Hypothalamus (tissue), 51 donors: ENCODE measurements at places on chromosomes 3 and 15.

DNA sequence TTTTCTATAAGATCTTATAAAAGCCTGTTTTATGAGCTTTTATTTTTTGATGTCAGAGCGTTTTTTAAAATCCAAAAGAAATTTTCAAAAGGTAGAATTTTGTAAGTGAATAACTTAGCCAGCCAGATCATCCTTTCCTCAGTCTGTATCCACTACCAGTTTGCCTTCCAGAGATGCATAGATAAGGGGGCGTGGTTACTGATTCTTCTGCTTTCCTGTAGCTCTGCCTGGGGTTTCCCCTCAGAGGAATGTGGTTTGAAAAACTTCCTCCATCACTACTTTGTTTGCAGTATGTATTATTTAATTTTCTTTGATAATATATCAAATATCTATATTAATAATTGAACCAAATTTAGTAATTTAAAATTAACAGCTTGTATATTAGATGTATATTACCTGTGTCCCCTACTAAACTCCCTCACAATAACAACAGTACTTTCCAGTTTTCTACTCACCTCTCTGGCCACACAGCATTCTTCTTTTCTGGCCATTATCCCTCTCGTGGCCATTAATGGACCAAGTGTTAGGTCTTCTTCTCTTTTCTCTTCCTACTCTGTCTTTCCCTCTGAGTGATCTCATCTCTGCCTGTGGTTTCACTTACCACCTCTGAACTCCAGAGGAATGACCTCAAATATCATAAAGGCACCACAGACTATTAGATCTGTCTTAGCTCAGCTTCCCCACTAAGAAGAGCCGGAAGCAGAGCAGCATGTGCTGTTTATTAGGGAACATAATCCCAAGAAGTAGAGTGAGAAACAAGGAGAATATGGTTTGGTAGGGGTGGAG lies 239.7 kb downstream of the UBE2E2 start:
- no peak for DNase-seq

- no peak for DNase-seq
Observed at GRCh38 chr15:56341201-56341600, 24.0 kb upstream of the TEX9 start.

DNA sequence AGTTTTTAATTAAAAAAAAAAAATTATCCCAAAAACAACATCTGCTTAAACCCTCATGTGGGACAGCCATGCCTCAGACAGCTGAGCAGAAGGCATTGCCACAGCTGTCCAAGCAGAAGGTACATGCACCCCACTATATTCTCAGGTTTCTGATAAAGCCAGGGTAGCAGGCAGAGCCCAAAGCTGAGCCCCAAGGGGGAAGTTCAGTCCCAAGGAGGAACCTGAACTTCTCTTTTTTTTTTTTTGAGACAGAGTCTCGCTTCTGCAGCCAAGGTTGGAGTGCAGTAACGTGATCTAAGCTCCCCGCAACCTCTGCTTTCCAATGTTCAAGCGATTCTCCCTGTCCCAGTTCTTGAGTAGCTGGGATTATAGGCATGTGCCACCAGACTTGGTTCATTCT lies 33.2 kb downstream of the MKRN2 start:
- DNase-seq = no peak

DNA sequence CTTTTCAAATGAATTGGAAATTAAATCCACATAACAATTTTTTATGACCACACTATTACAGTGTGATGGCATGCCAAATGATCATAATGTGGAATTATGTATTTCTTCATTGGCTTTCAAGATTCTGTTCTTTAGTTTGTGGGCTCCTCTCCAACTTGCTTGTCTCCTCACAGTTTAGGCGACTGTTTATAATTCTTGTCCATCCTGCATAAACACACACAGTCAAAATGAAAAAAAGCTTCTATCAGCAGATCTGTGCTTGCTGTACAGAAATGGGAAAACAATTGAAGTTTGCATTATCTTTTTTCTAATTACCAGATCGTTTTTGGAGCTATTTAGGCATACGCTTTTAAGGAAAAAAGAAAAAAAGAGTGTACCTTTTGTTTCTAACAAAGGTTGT lies 37.0 kb downstream of the OPA1 start:
- DNase-seq = no peak

DNA sequence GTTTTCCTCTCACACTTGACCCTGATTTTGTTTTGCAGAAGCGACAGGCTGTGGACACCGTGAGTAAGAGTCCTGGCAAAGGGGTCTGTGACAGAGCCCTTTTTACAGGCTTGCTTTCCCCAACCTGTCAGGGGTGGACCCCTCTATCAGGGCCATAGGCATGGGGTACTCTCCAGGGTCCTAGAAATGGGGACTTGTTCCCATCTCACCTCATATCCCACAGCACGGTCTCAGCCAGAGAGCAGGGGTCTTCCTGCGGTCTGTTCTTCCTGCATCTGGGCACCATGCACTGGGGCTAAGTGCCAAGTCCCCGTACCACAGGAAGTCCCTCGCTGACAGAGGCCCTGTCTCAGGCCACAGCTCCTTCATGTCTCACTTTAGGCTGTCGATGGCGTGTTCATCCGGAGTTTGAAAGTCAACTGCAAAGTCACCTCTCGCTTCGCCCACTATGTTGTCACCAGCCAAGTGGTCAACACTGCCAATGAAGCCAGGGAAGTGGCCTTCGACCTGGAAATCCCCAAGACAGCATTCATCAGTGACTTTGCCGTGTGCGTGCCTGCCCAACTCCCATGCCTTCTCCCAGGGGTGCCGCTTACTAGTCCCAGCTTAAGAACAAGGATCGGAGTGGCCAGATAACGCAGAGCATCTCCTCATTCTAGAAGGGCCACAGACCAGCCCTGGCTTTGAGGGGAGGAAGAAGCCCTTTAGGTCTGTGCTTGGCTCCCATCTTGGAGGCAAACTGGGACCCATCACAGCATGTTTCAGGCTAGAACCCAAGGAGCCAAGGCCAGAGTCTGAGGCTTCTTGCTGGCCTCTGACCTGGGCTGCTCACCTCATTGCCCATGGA lies 783 bp downstream of the ITIH1 start:
- no peak for DNase-seq

DNA sequence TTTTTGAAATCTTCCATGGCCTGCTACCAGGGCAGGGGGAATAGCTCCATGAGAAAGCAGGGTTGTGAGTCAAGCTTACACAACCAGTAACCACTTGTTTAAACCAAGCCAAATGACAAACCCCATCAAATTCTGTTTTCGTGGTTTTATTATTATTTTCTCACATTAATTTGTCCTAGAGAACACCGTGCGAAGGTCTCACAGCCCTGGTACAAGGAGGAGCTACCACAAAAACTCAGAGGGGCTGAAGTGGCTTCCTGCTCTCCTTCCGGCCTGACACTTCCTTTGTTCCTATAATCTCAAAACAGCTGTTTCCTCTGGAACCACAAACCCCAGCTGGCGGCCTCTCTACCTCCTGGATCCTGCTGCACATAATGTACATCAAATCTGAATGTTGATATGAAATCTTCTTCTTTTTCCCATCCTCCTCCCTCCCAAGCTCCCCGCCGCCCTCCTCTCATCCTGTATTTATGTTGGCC lies 375.9 kb downstream of the MCTP2 start:
- DNase-seq = no peak

- no peak for DNase-seq
Observed at GRCh38 chr3:185820973-185821758, 3.7 kb downstream of the IGF2BP2 start.

DNA sequence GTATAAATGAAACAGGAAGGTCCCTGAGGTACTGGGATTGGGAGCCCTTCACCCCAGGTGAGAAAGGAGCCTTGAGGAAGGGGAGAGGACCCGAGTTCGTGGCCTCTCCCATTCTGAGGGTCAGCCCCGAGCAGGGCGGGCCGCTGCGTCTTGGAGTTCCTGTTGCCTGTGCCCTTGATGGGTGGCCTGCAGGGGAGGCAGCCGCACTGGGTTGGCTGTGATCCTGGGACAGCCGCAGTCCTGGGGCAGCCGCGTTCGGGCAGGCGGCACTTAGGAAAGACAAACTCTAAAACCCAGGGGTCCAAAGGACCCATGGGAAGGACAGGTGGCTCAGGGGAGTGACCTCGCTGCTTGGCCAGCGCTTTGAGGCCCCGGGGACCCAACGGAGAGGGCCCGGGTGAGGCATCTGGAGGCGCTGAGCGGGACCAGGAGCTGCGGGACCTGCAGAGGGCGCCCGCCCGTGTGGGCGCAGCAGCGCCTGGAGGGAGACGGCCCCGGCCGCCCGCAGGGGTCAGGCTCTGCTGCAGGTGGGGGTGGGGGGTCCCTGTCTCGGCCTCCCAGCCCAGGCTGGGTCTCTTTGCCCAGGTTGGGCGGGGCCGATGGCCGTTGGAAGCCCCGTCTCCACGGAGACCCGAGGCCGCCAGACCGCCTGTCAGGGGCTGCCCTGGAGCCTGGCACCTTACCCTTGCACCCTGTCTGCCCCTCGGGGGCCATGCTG lies 65.1 kb downstream of the HMCES start:
- DNase-seq = no peak

DNA sequence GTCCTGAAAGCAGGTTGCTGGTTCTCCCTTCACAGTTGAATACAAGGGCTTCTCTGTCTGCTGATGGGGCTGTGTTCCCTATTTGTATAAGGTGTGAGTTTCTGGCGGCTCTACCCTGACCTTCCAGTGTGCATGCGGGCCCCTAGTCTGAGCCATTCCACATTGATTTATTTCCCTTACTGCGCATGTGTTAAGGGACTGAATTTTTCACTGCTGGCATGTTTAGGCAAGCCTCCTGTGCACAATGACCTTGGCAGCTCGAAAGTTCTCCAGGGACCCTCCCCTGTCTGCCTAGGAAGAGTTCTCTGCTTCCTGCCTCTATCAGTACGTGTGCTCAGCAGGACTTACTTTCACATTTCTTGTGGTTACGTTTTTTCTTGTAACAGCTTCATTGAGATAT lies 11.4 kb downstream of the TRAK1 start:
- DNase-seq = no peak

- no peak for DNase-seq
Observed at GRCh38 chr3:118766306-118766669, 268.4 kb downstream of the IGSF11 start.

DNA sequence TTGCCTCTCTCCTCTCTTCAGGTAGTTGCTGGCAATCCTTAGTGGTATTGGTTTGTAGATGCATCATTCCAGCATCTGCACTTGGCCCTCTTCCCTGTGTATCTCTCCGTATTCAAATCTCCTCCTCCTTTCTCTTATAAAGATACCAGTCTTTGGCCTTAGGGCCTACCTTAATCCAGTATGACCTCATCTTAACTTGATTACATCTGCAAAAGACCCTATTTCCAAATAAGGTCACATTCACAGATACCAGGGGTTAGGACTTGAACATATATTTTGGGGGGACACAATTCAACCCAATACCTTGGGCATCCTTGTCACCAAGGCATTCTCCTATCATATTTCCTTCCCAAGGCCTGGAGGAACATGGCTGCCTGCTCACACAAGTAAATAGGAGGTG lies 22.0 kb upstream of the ABHD2 start:
- no peak for DNase-seq

DNA sequence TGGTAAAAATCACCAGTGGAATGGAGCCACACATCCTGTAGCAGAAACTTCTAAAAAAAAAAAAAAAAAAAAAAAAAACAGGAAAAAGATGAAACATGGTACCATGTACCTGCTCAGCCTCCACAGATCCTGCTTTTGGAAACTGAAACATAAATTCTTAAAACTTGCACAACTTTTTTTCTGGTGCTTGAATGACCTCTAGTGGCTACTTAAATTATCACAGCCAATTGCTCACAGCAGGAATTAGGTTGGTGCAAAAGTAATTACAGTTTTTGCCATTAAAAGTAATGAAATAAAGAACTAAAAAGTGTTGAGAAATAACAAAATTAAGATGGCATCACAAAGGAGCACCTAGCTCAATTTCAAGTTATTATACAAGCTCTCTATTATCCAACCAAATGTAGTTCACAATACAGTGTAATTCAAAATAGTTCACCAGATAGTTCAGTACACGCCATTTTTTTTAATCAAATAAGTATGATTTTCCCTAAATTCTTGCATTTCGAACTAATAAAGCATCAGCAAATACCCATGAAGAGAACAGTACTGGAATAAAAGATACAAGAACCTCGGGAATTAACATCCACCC lies 80.6 kb downstream of the ULK4 start:
- DNase-seq = no peak

DNA sequence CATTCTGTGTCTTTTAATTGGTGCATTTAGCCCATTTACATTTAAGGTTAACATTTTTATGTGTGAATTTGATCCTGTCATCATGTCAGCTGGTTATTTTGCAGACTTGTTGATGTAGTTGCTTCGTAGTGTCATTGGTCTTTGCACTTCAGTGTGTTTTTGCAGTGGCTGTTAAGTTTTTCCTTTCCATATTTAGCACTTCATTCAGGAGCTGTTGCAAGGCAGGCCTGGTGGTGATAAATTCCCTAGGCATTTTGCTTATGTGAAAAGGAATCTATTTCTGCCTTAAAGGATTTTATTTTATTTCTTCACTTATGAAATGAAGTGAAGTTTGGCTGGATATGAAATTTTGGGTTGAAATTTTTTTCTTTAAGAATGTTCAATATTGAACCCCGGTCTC lies 70.2 kb upstream of the CD96 start:
- no peak for DNase-seq

DNA sequence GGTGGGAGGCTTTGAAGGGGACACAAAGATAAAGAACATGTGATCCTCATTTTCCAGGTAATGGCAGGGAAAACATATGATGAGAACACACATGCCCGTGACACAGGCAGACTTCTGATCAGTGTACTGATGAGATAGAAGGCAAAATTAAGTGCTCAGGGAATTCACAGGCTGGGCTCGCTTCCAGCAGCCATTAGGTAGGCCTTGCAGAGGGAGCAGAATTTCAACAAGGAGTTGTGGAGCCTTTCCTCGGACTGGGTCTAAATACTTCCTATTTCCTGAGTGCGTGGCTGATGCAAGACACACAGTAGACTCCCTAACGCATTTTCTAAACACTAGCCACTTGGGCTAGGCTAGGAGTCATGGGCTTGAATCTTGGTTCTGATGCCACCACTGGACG lies 74.0 kb upstream of the ETV5 start:
- DNase-seq = no peak

GRCh38 chr3:124860599-124860998 lies 26.6 kb downstream of the ITGB5 start:
- no peak for DNase-seq

GRCh38 chr3:69474186-69474585 lies 88.3 kb upstream of the FRMD4B start:
- no peak for DNase-seq

DNA sequence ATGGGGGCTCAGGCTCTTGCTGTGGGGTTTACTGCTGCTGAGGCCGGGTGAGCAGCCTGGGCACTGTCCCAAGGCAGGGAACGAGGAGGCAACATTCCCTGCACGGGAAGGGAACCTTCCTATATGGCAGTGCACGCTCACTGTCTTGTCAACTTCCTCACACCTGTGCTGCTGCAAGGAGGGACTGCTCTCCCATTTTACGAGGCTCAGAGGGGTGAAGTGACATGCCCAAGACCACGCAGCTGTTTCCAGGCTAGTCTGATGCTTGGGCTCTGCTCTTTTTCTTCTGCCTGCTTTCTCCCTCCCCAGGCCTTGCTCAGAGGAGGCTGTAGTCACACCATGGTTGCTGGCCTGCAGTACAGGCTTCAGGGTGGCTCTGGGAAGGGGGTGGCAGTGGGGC lies 41.5 kb downstream of the SPSB4 start:
- no peak for DNase-seq
